Right renal pelvis (tissue), 4 donors: ENCODE measurements at places on chromosomes 4 and X.

DNA sequence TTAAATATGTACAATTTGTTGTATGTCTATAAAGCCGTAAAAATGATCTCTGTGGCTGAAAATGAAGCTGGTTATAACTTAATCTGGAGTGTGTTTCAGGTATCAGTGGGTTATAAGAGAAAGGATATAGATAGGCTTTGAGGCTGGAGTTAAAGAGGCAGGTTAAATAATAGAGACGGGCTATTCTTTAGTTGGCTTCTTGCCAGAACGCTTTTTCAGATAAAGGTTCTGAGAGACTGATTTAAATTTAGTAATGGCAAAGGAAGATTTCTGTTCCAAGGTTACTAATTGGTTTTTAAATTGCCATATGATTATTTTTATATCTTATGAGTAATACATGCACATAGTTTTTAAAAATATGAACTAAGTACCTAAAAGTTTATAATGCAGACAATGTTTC is 117.4 kb downstream of the AWAT2 start:
- no peak for DNase-seq

- DNase-seq, result no peak
Observed at GRCh38 chrX:130109429-130110378, 593 bp downstream of the ELF4 start.

DNA sequence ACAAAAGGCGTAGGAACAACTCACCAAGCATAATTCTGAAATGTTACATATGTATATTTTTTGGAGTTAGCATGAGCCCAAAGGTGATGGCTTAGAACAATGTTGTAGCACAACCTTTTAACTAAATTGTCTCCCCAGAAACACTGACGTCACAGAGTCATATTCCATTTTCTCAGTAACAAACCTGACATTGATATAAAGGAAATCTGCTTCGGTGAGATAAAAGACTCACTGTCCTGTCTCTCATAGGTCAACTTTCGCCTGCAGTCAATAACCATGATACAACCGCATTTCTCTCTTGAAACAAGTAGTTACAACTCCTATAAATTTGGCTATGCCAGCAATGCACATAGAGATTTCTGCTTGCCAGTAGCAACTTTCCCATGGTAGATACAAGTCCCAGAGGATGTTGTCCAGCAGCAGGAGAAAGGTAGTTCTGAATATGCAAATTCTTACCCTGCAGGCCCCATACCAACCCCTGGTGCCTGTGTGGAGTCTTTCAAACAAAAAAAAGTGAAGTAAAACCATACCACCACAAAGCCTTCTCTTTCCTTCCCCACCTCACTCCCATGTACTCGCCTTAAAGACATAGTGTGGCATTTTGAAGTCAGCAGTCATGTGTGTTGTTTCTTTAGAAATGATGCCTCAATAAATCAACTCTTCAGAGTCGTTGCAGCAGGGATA is 47.9 kb downstream of the MTM1 start:
- DNase-seq, result no peak

DNA sequence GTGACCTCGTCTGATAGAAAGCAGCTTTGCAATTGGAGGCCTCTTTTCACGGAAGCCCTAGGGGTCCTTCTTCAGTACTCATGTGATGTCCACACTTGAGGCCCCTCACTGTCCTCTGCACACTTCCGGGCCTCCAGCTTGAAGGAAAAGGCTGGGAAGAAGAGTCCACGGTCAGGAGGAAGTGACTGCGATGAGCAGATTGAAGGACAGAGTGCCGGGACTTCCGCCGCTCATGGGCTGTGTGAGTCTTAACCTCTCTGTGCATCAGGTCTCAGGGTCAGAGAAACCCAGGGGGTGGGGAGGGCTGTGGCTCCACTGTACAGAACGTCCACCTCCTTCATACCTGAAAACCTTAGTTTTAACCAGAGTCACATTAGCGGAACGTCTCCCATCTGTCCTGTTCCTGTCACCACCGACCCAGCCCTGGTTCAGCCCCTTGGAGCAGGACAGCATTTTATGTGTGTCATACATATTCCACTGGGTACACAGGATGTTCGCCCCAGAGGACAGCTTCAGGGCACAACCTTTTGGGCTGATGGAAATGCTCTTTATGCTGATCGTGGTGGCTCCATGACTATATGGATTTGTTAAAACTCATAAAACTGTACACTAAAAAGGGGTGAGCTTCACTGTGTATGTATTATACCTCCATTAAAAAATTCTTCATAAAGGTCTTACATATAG is 51.0 kb upstream of the SORCS2 start:
- DNase-seq, result no peak

DNA sequence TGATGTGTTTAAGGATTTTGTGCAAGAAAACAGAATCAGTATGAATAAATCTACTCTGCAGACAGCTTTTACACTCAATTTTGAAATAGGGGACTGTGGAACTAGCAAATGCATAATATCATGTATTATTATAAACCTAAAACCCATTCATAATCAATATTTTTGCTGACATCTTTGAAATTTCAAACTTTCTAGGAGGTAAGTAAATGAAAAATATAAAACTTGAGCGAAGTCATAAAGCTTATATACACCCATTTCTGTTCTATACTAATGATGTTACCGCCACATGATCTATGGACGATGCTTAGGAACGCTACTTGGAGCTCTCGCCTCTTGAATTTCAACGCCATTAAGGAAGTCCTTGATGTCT is 38.1 kb downstream of the ADGRA3 start:
- no peak for DNase-seq

- no peak for DNase-seq
Observed at GRCh38 chr4:119281393-119281792, 40.5 kb downstream of the FABP2 start.

DNA sequence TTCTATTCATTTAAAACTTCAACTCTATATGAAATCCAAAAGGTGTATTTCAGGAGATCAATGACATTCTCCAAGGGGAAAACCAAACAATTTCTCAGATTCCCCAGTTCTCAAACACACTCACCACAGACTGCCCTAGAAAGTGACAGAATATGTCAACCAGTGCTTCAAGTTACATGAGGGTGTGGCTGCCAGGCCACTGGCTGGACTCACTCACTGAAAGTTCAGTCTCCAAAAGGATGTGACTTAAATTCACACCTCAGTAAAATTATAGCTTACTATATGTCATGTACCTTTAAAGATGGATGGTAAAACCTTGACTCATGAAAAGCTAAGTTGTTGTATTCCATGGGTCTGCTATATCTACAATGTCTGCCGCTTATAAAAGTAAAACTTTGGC is 7.3 kb downstream of the INPP4B start:
- DNase-seq, result no peak

- DNase-seq, result no peak
Observed at GRCh38 chrX:123685232-123685631, 47.6 kb downstream of the THOC2 start.
